ENCODE measurements at places on chromosomes 6 and 20.

DNA sequence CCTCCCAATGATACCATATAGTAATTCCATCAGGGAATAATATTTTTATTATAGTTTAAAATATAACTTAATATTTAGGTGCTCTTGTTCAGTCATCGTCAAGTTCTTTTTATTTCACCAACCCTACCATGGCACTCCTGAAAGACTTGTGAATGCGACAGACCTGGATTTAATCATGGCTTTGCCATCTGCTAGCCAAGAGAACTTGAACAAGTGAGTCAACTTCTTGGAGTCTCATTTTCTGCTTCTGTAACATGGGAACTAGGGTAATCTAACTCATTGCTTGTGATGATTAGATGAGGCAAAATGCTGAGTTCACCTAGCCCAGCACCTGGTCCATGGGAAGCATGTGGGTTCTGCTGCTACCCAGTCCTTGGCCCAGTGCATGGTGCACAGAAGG, 62.9 kb downstream of the ESR1 start:
- DNase-seq: no peak

- DNase-seq: no peak
Measured at GRCh38 chr6:123524781-123525180, 112.0 kb downstream of the TRDN start.

GRCh38 chr6:122381494-122382265, 17.8 kb upstream of the HSF2 start:
- DNase-seq: no peak

- DNase-seq: no peak
Measured at GRCh38 chr6:154548130-154548830, 37.8 kb upstream of the CNKSR3 start.

DNA sequence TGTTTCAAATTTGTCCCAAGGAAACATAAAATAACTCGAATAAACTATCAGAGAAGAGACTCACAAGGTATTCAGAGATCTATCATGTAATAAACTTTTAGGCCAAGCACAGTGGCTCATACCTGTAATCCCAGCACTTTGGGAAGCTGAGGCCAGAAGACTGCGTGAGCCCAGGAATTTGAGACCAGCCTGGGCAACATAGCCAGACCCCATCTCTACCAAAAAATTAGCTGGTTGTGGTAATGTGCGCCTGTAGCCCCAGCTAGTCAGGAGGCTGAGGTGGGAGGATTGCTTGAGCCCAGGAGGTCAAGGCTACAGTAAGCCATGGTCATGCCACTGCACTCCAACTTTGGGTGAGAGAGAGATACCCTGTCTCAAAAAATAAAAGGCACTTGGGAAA, 79.2 kb upstream of the GCM1 start:
- no peak for DNase-seq
